ENCODE measurements at places on chromosomes 1 and 21.

DNA sequence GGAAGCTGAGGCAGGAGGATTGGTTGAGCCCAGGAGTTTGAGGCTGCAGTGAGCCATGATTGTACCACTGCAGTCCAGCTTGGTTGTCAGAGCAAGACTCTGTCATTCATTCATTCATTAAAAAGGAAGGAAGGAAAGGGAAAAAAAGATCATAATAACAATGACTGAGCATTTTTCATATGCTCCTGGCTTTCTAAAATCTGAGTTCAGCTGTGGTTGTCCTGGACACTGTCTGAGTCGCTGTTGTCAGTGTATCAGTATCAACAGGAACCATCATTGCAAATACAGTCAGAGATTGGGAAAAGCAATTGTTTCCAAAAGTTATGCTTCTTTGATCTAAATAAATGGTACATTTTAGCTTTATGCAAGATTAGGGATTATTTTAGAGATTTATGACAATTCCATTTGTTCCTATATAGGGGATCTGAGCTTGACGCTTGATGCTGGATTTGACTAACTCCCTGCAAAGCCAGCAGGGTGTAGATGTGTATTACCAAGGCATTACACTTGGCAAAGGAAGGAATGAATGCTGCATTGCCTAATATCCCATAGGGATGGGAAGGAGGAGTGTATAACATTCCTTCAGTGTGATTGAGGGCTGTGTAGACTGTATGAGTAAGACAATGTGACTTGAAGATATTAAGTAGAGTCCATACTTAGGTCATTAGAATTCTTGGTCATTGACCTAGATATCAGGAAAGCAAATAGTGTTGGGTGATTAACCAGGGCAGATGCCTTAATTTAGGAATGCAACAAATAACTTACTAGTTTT lies 100.2 kb downstream of the DISP1 start:
- DNase-seq, result no peak

- DNase-seq, result no peak
Observed at GRCh38 chr1:155334962-155335361, 14.3 kb downstream of the RUSC1 start.

GRCh38 chr1:64197076-64197475 lies 6.3 kb upstream of the UBE2U start:
- no peak for DNase-seq

DNA sequence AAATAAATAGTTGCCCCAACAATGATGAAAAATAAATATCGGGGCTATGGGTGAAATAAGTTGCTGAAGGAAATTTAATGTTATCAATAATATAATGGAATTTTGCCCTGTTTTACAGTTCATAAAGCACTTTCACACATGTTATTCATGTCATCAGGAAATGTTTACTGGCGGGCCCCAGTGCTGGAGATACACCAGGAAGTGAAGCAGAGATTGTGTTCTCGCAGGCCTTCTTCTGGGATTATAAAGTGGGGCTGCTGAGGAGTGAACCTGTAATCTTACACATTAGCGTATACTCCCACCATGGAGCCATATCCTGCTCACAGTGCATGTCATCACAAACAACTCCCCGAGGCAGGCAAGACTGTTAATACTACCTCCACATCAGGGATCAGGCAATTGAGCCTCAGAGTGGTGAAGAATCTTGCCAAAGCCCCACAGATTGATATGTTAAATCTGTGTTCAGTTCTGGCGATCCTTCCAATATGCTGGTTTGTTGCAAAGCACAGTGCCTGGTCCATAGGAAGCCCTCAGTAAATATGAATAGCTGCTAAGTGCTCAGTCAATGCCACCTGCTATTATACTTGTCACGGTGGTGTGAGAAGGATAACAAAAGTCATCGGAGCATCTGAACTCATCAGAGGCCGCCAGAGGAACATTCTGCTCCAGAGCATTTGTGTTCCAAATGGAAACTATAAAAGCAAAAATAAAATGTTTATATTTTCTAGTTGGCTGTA lies 104.4 kb upstream of the UBE2U start:
- DNase-seq, result no peak

DNA sequence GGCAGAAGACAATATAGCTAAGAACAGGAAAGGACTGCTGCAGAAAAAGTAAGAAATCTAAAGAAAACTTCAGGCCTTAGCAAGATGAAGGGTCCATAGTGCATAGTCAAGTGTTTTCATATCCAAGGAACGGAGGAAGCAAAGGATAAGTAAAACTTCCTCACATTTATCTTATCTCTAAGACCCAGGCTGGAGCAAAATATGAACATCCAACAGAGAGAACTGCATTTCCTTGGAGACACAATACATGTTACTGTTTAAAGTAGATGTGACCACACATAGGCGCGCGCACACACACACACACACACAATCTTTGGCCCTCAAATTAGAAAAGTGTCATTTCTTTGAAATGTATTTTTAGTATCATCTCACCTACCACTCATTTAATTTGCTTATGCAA lies 66.7 kb downstream of the TTLL7 start:
- DNase-seq, result no peak

- DNase-seq, result no peak
Observed at GRCh38 chr1:228687587-228687986, 47.7 kb upstream of the RHOU start.

- DNase-seq, result no peak
Observed at GRCh38 chr21:41537356-41537755, 29.4 kb upstream of the TMPRSS2 start.

GRCh38 chr1:81430236-81430938 lies 370.3 kb upstream of the ADGRL2 start:
- no peak for DNase-seq

DNA sequence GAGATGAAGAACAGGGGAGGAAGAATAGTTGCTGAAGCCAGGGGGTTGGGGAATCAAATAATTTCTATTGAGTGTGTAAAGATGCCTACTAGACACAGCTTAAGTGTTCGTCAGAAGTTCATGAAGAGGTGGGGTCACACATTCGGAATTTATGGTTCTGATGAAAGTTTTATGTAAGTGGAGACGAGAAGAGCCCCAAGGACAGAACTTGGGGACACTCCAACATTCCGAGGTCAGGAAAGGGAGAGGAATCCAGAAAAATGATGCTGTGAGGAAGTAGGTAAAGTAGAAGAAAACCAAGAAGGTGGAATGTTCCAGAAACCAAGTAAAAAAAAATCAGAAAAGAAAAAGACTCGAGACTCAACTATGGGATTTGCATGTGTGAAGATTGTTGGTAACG lies 272.5 kb downstream of the SIPA1L2 start:
- no peak for DNase-seq
